ENCODE measurements at places on chromosomes 12 and 14.
A peak's percentile ranks its signal among the peaks of the same experiment; 100 is the strongest.

DNA sequence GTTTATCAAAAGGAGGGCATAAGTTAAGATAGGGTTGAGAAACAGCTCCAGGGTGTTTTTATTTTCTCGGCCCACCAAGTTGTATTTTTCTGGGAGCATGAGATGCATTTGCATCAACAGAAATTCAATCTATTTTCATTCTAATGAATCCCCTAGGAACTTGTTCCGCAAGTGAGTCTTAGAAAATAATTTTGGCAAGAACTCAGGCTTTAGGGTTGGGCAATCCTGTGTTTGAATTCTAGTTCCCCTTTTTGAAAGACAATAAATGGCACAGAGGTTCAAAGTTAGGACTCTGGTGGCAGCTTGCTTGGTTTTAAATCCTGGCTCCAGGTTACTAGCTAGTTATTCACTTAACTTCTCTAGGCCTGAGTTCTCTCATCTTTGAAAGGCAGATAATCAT, 23.7 kb downstream of the SLC5A8 start:
- DNase-seq = no peak

GRCh38 chr14:33809396-33809981, 141.4 kb downstream of the EGLN3 start:
- DNase-seq = no peak

DNA sequence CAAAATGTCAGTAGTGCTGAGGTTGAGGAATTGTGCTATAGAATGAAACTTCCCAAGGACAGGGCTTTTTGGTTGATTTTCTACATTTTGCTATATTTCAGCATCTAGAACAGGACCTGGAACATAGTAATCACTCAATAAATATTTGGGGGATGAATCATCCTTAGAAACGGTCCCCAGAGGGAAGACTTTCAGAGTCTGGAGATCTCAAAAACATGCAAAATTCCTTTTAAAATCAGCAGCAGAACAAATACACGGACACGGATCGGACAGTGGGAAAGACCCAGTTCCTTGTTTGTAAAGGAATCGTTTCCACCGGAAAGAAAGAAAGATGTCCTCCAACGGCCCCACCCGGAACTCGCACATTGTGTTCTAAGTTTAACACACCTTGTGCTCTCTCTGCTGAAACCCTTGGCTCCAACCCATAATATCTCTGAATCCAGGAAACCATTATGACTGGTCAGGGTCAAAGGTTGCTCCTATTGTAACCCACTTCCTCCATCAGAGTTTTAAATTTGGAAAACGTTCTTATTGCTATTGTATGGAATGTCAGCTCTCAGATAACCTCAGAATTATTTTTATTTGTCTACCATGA, 617.2 kb downstream of the MED13L start:
- DNase-seq = no peak

DNA sequence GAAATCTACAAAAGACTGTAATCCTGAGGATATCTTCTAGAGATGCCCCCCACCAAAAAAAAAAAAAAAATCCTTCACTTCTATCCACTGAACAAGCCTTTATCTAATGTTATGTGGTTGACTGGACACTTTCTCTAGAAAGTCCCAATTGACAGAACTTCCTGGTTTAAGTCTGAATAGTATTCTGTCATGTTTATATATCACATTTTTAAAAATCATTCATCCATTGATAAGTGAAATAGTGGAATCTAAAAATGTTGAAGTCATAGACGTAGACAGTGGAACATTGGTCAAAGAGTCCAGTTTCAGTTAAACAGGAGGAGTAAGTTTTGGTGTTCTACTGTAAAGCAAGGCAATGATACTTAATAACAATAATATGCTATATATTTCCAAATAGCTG, 297.0 kb downstream of the SSPN start:
- DNase-seq = no peak

DNA sequence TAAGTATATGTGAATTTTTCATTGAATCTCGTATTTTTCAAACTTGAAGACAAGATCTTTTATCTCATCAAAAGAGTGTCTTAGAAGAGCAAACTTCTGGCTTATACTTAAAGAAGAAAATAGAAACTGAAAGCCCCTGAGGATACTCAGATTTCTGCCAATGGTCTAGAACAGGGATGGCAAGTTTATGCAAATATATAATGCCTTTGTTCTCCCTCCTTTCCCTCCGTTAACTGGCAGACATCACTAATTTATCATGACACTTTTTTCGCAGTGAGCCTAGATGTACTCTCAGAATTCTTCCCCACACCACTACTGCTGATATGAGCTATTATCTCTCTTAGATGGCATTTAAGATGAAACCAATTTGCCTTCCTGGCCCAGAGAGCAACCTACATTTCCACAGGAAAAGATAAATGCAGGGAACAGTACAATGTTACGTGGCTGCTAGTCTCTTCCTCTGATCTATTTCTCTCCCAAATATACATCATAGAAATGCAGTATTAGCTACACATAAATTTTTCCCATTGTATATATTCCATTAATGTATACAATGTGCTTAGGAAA, 40.0 kb upstream of the DAAM1 start:
- DNase-seq = no peak

GRCh38 chr14:55026441-55026792, 482 bp downstream of the WDHD1 start:
- no peak for DNase-seq

GRCh38 chr14:68208218-68208617, 388.6 kb downstream of the RAD51B start:
- no peak for DNase-seq

DNA sequence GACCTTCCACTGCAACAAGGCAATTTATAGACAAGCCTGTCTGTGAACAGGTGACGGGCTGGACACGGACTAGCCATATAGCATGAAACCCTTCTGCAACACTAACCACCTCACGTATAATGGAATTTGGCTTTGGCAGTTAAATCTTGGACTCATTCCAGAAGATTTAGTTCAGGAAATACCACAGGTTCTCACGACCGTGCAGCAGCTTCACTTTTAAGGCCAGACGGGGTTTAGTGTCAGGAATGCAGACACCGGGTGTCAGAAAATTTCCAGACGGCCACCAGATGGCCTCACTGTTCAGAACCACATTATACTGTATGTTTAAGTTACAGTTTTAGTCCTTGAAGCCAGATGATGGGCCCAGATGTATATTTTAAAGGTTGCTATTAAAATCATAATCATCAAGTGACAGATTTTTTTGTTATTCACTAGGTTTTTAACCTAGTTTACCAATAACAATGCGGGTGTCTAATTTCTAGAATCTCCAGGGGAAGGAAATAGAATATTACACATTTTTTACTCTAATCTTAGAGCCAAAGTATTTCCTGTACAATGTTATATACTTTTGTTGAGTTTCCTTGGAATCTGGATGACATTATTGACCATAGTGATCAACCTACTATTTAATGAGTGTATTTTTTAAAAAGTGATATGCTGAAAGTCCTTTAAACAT, 90.5 kb upstream of the TMPO start:
- DNase-seq = peak; percentile 68

DNA sequence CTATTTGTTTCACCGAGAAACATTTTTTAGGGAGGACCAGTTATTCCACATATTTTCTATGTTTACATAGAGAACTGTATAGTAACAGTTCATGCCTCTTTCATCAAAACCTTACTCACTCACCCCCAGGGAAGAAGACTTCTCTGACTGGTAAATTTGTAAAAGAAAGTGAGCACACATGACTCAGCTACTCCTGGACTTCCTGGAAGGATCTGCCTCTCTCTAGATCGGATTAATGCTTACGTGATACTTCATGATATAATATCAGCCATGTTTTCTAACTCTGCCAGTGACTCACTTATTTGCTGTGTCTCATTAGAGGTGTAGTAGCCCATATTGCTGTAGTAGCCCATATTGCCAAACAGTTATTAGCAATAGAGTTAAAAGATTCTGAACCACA, 494.3 kb upstream of the ATXN7L3B start:
- DNase-seq = peak; percentile 82

DNA sequence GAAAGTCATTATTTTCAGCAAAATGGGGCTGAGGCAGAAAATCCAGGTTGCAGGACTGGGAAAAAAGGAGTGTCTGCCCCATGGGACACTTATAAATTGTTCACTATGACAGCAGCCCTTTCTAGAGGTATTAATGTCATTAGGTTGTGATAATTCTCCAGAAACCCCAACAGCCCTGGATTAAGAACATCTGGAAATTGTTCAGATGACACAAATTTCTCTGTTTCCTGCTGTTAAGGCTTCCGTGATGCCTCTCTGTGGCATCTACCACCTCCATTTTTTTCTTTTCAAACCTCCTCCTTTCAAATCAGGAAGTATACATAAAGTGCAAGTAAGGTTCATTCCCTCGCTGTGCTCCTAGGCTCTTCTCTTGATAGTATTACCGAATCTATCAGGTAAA, 25.6 kb downstream of the EGLN3 start:
- no peak for DNase-seq

GRCh38 chr14:92692822-92693226, 55.6 kb downstream of the LGMN start:
- no peak for DNase-seq

DNA sequence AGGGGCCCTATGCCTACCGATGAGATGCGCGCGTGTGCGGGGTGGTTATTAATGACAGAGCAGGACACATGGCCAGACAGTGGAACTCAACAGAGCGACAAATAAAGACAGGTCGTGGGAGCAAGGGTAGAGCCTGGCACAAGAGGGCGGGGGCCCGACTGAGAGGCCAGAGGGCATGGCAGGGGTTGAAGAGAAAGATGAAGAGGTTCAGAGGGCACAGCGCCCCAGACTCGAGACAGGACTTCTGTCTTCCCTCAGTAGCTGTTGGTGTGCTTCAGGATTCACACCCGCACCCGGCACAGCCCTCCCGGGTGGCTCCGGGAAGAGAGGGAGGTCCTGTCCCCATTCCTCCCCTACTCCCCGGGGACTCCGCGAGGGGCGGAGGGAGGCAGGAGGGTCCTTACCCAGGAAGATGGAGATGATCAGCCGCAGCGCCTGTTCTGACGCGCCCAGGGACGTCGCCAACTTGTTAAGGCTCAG, 366 bp downstream of the LPCAT3 start:
- DNase-seq = no peak

DNA sequence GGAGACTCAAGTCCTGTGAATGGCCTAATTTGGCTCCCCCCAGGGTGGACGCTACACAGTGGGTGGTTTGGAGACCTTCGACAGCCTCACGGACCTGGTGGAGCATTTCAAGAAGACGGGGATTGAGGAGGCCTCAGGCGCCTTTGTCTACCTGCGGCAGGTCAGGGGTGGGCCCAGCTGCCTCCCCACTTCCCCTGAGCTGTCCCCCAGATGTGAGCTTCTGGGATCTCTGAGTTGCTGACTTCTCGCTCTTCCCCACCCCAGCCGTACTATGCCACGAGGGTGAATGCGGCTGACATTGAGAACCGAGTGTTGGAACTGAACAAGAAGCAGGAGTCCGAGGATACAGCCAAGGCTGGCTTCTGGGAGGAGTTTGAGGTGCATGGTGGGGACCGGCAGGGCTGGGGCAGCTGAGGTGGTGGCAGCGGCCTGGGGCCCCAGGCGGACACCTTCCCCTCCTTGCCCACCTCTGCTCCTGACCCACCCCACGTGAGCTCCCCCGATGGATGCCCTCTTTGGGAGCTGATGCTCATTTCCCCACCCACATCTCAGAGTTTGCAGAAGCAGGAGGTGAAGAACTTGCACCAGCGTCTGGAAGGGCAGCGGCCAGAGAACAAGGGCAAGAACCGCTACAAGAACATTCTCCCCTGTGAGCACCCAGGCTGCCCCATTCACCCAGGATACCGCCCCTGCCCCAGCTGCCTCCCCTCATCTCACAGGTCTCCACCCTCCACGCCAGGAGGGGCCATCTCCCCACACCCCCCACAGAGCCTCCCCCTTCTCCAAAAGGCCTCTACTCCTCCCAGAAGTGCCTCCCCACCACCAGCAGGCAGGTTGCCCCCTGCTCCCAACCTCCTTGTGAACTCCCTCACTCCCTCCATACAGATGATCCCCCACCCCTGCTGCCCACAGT, 4.2 kb downstream of the PTPN6 start:
- DNase-seq = no peak

DNA sequence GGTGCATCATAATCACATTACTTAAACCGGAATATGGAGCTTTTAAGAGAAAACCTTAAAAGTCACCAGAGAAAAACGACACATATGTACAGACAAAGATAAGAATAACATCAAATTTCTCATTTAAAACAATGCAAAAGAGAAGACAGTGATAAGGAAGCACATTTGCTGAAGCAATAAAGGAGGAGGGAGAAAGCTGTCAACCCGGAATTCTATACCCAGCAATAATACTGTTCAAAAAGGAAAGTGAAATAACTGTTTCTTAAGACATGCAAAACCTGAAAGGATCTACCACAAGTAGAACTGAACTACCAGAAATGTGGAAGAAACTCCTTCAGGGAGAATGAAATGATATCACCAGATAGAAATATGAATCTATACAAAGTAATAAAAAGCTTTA, 15.4 kb downstream of the SLC6A13 start:
- no peak for DNase-seq

GRCh38 chr12:2335109-2335508, 282.3 kb downstream of the CACNA1C start:
- no peak for DNase-seq

- DNase-seq = no peak
Observed at GRCh38 chr14:28308734-28309133, 457.9 kb upstream of the FOXG1 start.

- no peak for DNase-seq
Observed at GRCh38 chr12:119341020-119341419, 6.5 kb downstream of the CCDC60 start.

DNA sequence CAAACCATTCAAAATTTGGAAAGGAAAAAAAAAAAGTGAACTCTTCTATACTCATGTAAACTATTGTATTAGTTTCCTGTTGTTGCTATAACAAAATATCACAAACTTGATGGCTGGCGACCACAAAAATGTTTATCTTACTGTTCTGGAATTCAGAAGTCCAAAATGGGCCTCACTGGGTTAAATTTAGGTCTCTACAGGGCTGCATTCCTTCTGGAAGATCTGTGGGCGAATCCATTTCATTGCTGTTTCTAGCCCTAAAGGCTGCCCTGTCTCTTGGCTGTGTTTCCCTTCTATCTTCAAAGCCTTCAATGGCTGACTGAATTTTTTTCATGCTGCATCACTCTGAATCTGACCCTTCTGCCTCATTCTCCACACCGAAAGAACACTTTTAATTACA, 105.1 kb upstream of the NAV3 start:
- no peak for DNase-seq

- no peak for DNase-seq
Observed at GRCh38 chr14:54777395-54777794, 125.2 kb downstream of the GCH1 start.

DNA sequence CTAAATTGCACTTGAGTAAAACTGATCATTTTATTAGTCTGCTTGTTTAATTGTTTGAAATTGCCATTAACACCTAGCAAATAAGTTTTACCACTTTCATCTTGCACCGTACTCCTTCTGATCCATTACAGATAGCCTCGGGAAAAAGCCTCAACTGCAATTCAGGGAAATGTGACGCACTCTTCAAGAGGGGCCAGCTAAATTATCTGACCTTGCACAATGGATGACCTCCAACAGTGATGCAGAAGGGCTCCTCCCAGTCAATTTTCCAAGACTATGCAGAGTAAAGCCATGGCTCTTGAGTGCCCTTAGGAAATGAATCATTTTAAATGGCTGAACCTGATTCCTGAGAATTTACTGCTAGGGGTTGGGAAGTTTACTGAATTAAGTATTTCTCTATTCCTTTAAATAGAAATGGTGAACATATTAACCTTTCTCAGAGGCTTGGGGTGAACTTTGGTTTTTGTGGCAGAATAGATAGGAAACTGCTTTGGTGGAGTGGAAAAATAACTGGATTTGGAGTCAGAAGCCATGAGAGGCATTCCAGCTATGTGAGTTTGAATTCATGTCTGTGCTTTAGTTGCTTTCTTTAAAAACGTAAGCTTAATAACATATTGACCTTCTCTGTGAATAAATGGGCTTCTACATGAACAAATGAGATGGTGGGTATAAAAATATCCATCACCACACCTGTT, 64.8 kb upstream of the OVCH1 start:
- no peak for DNase-seq

All from amniotic stem cell (primary cell).